ENCODE measurements at places on chromosomes 7 and 10. TPM values are rescaled to one million over a fixed set of nuclear protein-coding genes. Genes with fewer than 3 reads are reported as not detected.

The MOGAT3 gene
- total RNA-seq: not detected

The ST8SIA6 gene
- 2.5 TPM for total RNA-seq

The NUDT13 gene
- 2.2 TPM for total RNA-seq

The SPDYE9 gene
- not detected for total RNA-seq

The CHN2 gene
- 10.9 TPM for total RNA-seq

The CDC14C gene
- total RNA-seq: 0.18 TPM

The PAPOLB gene
- total RNA-seq: 0.98 TPM

The BMPR1A gene
- 76.0 TPM for total RNA-seq

DNA sequence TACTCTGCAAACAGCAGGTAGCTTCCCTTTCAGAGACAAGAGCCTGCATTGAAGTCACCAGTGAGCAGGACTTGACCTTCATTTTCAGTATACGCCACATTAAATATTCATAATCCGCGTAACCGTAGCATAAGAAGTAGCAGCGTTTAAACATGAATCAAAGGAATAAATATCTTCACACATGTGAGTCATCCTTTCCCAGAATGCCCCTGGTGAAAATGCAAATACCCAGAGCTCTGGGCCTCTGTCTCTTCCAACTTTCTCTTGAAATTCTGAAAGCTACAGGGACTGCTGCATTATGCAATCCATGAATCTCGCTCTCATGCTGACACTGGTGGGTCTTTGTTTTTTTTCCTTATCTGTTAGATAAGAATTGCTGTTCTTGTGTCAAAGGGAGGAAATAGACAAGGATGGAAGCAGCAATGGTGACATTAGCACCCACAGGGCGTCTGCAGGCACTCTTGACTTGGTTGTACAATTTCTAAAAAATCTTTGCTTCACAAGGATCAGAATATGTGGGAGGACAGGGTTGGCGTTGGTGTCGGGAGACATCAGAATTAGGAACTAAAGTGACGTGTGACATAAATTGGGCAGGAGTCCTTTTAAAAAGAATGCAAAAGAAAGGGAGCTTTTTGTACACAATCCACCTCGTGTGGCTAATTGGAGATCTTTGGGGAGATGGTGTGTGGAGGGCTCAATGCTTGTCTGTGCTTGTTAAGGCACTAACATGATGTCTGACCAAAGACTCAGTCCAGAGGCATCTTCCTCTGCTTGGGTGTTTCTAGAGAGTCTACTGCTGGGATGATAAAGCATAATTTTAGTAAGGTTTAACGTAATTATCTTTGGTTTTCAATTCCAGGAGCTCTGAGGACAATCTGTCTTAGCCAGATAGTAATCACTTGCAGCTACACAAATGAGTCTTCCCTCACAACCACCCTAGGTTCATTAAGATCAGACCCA is 390.3 kb downstream of the KCNMA1 start:
- DNase-seq: no peak

DNA sequence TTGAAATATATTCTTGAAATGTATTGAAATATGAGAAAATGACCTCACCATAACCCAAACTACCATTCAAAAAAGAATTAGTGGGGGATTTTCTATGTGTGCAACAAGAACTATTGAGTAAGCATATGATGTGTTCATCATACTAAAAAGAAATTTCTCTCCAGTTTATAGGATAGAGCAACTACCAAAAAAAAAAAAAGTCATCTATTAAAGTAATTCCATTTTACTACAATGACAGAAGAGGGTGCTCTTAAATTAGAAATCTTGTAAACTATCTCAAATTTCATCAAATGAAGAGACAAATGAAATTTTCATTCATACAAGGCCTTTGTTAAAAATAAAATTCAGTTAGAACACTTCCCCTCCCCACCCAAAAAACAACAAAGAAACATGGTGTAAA is 195.4 kb upstream of the PLXDC2 start:
- DNase-seq: no peak

DNA sequence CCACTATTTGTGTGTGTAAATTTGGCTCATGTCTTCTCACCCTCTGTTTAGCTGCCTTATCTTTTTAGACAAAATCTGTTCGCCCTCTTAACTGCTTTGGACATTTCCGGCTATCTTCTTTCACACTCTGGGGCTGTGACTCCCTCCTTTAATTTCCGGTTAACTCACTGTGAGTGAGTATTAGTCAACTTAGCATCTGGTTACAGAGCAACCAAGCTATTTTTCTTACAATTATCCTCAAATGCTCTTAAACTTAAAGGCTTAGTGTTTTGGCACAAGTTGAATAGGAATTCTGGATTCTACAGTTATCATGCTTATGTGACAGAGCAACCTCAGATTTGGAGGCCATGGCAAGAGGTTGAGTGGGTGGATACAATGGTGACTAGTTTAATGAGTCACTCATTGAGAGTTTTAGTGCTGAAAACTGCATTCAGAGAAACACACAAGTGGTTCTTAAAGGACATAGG is 177.6 kb upstream of the SEMA3A start:
- DNase-seq: no peak

DNA sequence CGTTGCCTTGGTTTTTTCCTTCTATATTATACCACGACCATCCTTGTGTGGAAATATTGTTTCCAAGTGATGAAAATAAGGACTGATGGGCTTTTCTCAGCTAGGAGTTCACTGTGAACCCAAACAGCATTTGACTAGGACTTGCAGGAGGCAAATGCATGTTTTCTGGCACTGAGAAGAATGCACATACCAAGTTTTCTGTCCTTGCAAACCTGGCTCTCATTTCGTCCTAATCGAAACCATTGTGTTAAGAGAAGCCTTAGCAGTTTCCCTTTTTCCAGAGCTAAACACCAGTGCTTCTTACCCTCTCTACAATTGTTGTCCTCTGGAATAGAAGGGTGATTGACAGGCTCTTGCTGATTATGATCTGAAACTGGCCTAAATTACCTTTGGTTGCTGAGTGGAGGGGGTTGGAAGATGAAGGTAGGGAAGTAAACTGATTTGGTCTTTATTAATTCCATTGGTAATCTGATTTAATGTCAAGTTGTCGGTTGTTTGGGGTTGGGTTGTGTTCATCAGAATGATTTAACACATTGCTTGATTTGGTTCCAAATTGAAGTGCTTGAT is 33.1 kb upstream of the ELMO1 start:
- DNase-seq: no peak

DNA sequence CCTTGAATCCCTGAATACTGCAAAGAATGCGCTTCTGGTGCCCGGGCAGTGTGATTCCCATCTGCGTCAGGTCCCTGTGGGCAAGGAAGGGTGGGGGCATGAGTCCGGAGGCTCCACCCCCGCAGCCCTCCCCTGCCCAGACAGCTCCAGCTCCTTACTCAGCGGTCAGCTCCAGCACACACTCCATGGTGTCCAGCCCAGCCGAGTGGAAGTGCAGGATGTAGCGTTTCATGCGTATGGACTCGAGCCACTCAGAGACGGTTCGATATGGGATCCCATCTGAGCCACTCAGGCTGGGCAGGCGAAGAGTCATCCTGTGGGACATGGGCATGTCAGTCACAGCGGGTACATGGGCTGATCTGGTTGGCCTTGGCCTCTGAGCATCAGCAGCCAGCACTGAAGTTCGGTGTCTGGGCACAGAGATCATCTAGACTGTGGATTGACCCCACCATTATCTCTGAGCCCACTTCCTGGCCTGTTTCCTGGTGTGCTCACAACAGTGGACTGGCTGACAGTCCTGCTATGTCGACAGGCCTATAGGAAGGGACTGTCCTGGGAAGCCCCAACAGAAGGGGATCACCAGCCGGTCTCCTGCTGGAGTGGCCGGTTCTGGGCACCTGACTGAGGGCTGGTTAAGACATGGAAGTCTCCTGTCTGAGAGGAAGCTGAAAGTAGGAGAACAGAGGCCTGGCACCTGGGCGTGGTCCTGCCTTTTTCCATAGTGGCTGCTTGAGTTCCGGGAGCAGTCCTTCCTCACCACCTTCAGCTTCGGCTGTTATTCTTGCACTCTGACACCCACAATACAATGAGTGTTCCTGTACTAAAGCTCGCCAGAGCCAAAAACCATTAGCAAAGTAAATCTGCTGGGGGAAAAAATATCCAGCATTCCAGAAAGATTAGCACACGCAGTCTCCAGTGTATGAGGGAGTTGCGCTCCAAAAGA is 10.6 kb downstream of the ZYX start:
- peak; percentile 80 for DNase-seq

DNA sequence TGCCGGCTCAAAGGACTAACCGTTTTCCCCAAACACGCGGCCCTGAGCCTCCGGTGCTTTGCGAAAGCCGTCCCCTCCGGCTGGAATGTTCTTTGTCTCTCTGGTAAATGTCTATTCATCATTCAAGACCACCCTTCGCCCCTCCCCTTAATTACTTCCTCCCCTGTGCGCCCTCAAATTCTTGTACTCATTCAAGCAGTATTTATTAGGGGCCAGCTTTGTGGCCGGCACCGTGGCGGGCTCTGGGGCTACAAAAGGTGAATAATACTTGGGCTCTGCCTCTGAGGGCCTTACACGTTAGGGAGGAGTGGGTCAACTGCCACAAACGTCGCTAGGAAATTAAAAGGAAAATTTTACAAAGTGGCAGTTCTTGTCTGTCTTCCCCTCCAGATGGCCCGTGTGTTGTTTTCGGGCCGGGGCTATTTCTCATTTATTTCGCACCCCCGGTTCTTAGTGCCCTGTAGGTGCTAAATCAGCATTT is 1.5 kb upstream of the MEST start:
- DNase-seq: no peak

GRCh38 chr10:133487085-133487484 is 33.3 kb downstream of the SCART1 start:
- no peak for DNase-seq

DNA sequence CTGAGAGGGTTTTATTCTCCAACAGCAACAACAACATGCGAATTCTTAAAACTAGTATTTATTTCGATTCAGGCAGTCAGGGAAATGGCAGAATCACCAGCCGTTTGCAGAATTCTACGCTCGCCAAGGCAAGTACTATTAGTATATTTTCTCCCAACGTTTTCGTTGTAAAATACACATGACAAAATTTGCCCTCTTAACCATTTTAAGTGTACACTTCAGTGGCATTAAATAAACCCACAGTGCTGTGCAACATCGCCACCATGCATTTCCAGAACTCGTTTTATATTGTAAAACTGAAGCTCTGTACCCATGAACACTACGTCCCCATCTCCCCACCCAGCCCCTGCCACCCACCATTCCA is 10.8 kb downstream of the EN2 start:
- DNase-seq: no peak

DNA sequence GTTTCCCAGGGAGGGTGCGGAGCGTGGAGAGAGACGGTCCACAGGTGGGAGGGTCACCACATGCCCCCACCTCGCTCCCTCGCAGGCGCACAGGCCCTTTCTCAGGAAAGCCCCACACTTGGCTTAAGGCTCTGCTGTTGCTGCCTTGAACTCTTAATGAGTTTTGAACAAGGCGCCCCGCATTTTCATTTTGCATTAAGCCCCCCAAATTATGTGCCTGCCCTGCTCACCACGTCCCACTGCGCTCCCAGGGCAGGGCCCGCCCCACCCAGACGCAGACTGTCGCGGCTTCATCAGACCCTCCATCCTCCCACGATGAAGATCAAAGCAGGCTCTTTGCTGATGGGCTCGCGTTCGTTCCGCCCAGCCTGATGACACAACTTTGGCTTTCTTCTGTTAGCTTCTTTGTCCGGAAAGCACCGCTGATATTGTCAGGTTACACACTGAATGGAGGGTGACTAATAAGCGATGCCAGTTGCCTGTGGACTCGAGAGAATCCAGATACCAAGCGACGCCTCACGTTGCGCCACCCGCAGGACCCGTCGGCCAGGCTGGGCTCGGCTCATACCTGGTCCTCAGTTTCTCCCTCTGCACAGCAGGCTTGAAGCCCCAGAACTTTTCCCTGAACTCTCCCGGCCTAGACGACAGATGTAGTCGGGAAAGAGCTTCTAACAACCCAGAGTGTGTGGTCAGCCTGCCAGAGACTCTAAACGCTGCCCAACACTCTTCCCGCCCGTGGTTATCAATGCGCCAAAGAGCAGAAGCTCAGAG is 9.5 kb downstream of the CALML3 start:
- DNase-seq: peak; percentile 59

- DNase-seq: no peak
Observed at GRCh38 chr7:41378156-41378555, 324.7 kb downstream of the INHBA start.

- DNase-seq: no peak
Observed at GRCh38 chr7:132051311-132051710, 494.9 kb upstream of the PODXL start.

- no peak for DNase-seq
Observed at GRCh38 chr7:141281311-141281710, 207.4 kb downstream of the TMEM178B start.

DNA sequence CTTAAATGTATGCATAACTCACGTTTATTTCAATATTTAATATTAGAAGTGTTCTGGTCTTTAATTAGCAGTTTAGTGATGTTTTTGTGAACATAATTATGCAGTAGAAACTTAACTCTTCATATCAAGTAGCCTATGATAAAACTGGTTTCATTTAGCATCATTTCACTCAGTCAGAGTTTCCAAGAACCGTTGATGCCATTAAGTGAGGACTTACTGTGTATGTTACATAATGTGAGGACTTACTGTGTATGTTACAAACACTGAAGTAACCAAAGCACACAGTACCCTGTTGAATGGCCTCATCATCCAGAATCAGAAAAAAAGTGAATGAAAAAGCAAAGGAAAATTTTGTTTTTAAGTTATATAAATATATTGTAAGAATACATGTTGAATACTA is 32.9 kb upstream of the PBLD start:
- DNase-seq: no peak

- DNase-seq: no peak
Observed at GRCh38 chr7:105810556-105810955, 65.8 kb downstream of the ATXN7L1 start.

- DNase-seq: no peak
Observed at GRCh38 chr10:63157845-63158624, 24.9 kb downstream of the NRBF2 start.

DNA sequence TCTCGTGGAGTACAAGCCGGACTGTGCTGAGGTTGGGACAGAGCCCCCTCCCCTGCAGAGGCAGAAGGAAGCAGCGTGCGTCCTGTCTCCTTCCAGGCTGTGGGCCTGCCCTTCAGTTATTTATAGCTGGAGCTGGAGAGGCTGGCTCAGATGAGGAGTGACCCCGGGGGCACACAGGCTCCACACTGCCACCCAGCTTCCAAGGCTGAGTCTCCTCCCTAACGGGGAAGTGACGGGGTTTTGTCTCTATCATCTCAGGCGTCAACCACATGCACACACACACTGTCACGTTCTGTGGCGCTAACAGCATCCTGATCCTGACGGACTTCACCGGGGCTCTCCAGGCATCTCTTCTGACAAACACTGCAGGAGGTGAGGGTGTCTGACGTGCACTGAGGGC is 25.4 kb downstream of the AMZ1 start:
- no peak for DNase-seq

All from sciatic nerve (tissue), 2 donors.